Dermis lymphatic vessel endothelial cell (primary cell): ENCODE measurements at places on chromosomes 7 and 10. TPM values are rescaled to one million over a fixed set of nuclear protein-coding genes. Genes with fewer than 3 reads are reported as not detected.

LRRD1 gene
- total RNA-seq: not detected in 2 replicates

EMX2 gene
- total RNA-seq: not detected in 2 replicates

FAM107B gene
- total RNA-seq: 88.1 and 133 TPM in 2 replicates

HUS1 gene
- total RNA-seq: 10.1 and 11.4 TPM in 2 replicates

WDFY4 gene
- 0.11 TPM in 1 of 2 replicates, not detected in the other for total RNA-seq

PRTFDC1 gene
- total RNA-seq: 11.1 and 13.5 TPM in 2 replicates

UNC5B gene
- total RNA-seq: 4.0 and 18.8 TPM in 2 replicates

COL17A1 gene
- under 0.01 TPM in 2 replicates for total RNA-seq
